ENCODE measurements at places on chromosomes 2 and 18.

DNA sequence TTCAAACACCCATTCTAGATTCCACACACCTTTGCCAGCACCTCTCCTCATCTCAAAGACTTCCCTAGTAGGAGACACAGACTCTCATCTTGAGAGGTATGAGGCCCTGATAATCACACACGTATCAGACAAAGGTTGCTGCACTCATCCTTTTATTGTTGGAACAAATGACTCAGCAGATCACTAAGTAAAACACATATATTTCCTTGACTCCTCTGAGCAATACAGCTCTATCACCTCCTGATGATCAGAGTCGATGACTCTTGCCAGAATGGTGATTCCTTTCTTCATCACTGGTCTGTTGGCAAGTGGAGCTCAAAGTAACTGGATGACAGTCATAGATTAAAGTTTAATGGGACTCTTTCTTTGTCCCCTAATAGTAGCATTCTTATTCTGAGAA lies 1049.2 kb upstream of the ZEB2 start:
- no peak for DNase-seq

DNA sequence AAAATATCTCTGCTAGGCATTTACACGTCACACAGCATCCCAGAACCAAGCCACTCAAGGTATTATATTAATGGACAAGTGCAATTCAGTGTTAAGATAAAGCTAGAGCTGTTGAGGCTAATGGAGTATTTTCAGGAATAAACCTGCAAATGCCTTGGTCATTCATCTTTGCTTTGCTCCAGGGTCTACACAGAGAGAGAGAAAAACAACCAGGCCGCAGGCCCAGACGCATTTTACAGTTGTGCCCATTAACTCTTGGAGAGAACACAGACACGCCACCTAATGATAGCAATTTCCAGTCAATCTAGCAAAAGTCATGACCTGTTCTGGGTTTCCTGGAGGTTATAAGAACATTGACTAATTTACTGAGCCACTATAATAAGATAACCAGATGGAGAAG lies 829.3 kb downstream of the LRRTM4 start:
- no peak for DNase-seq

GRCh38 chr18:54772056-54772455 lies 56.2 kb upstream of the RAB27B start:
- no peak for DNase-seq

- no peak for DNase-seq
These were observed 16.1 kb upstream of the MAL start for GRCh38 chr2:95009412-95009811.

DNA sequence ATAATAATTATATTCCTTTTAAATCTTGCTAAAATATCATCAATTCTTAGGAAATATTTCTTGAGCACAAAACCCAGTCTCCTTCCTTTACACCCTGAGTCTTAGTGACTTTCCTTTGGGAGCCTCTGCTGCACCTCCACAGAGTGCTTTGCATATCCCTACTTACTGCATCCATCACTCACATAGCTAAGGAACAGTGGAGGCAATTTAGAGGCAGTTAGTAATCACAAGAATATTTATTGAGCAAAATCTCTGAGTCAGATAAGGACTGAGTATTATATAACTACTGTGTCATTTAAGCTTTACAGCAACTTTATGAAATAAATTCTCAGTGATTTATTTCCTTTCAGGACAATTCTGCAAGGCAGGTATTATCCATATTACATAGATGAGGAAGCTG lies 327.7 kb downstream of the TMX3 start:
- no peak for DNase-seq

All from heart left ventricle (tissue), 16 donors.